ENCODE measurements at places on chromosomes 11 and 22.
A peak's percentile ranks its signal among the peaks of the same experiment; 100 is the strongest.

DNA sequence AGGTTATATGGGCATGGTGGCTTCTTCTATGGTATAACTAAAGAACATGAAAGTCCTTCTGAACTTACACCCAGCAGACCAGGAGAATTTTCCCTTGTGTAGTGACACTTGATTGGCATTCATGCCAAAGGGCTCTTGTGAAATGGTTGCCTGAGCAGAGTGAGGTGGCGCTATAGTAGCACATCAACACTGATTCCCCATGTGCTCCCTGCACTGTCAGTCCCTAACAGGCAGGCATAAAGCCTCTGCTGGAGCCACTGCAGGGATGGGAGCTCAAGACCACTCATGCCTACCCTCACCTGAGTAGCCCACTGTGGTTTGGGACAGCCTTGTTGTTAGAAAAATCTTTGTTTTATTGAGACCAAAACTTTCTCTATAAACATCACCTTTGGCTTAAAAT lies 92.6 kb upstream of the LIN7C start:
- DNase-seq, result no peak

- DNase-seq, result no peak
These were observed 52.1 kb downstream of the LINC01488 start for GRCh38 chr11:69533296-69534165.

- no peak for DNase-seq
These were observed 58.9 kb upstream of the MYEOV start for GRCh38 chr11:69234740-69235710.

- DNase-seq, result no peak
These were observed 37.6 kb upstream of the RIC3 start for GRCh38 chr11:8206251-8207079.

GRCh38 chr11:14713496-14714244 lies 70.1 kb downstream of the PDE3B start:
- DNase-seq, result no peak

DNA sequence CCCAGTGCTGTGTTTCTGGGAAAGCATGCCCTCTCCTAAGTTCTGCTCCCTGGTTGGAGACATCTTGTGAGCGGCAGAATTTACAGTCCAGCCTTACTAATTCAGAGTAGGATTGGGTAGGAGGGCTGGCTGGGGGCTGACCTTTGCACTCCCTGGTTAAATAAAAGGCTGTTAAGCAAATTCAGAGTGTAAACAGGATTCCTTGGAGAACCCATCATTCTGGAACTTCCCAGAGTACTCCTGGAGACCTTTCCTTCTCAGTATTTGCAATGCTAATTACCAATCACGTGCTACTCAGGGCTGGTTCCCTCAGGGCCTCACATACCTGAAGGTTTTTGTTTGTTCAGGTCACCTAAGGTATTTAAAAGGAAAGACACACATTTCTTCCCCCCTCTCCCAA lies 340.2 kb downstream of the TBC1D22A start:
- no peak for DNase-seq

DNA sequence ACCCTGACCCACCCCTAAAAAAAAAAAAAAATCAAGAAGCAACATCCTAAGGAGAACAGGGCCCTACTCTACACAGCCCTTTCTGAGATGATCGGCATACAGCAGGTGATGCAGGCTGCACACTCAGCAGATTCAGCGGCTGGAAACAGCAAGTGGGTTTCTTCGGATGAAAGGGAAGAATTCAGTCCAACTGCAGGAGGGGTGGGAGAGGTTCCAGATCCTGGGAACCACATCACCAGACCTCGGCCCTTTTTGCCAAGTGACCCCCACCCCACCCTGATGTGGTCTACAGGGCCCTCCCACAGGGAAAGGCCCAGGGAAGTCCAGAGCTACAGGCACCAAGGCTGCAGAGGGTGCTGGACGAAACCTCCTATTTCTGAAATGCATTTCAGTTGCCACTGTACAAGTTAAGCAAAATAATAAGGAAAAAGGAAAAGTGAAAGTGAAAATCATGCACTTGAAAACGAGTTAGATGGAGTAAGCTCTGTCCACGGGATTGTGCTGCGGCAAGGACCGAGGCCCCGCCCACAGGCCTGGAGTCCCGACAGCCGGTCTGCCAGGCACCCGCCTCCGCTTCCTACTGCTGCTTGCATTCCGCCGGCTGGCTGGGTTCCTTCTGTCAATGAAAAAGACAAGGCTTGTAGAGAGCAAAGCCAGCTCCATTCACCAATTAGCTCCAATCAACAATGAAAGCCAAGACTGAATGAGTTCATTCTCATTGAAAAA lies 16.0 kb upstream of the PHLDA2 start:
- peak; percentile 97 for DNase-seq

DNA sequence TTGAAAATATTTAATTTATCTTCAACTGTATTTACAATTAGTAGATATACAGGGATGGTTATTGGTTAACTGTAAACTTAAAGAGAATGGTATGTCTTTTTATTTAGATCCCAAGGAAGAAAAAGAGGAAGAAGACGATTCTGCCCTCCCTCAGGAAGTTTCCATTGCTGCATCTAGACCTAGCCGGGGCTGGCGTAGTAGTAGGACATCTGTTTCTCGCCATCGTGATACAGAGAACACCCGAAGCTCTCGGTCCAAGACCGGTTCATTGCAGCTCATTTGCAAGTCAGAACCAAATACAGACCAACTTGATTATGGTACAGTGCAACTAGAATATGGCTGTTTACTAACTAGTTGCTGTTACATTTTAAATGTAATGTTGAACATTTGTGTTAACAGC lies 12.7 kb upstream of the CNTF start:
- no peak for DNase-seq

DNA sequence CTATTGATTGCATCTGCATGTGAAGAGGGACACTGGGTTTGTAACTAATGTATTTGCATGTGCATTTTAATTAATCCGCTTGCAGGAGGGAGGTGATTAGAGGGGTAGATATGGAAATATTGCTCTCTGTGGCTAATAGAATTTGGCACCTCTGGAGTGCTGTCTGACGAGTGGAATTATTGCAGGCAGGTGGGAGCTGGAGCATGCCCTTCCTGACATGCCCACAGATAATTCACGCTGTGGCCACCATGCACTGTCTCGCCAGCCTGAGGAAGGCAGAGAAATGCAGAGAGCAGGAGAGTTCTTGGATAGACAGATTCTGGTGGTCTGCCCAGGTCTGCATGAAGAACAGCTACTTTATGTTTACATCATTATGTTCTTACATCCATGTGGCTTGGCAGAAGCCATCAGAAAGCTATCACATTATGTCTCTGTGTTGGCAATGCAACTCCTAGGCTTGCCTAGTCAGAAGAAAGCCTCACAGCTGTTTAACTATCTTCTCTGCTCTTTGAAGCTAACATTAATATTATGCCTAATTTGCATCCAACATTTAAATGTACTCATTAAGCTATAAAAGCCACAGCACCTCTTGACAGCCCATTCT lies 89.4 kb upstream of the DRD2 start:
- no peak for DNase-seq

DNA sequence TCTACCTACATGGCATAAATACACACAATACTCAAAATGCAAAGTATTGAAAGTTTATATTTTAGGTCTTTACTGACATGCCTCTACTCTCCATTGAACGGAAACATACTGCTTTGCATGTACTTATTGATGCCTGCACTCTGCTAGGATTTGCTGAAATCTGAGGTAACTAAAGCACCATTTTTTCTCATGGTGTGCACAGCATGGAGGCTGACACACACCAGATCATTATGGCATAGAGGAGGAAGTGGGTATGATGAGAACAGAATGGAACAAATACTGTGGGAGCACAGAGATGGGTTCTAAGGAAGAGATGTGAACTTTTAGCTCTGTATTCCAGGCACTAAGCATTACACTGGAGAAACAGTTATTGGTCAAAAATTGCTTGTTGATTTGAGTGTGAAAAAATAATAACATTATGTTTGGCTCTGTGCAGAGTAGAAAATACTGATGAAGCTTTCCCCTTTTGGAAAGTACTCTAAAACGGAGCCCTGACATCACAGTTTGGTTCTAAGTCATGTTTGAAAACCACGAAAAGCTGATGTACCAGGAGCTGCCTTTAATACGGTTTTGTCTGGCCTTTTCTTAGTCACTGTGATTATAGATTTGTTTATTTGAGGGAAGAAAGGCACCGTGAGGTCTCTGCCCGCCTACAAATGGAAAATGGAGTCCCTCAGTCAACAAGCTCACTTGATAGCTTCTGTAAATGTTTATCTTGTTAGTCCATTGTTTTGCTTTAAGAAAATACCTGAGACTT lies 5.6 kb downstream of the OR52R1 start:
- DNase-seq, result no peak

DNA sequence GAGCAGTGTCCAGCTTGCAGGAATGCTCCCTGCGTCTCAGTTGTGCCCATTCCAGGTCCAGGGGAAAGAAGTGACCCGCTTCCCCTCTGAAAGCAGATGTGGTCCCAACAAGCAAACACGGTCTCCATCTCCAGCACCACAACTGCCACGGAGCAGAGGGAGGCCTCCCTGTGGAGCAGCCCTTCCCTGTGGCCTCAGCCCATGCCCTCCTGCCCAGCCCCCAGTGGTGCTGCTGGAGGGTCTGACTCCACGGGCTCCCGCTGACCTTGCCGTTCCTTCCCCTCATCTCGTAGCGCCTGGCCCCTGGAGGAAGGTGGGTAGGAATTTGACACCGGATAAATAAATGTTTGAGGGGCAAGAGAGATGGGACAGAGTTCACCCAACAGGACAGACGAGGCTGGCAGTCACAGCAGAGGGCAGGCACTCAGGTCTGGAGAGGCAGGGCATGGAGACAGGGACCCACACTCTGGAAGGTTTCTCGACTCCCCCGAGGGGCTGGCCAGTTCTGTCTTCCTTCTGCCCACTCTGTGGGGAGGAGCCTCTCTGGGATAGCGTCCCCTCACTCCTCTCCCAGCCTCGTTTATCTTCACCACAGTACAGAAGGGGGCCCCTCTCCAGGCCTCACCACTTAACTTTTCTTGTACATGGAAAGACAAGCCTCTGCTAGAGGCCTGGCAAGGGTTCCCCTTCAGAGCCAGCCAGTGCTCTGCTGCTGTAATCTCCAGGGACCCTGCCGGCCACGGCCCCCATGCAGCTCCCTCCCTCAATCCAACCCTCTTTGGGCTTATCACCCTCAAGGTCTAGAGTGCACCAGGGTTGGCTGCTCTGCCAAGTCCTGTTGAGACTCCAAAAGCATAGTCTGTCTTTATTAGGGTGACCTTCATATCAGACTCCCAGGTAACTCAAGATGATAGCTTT lies 7.5 kb upstream of the ST3GAL4 start:
- no peak for DNase-seq

DNA sequence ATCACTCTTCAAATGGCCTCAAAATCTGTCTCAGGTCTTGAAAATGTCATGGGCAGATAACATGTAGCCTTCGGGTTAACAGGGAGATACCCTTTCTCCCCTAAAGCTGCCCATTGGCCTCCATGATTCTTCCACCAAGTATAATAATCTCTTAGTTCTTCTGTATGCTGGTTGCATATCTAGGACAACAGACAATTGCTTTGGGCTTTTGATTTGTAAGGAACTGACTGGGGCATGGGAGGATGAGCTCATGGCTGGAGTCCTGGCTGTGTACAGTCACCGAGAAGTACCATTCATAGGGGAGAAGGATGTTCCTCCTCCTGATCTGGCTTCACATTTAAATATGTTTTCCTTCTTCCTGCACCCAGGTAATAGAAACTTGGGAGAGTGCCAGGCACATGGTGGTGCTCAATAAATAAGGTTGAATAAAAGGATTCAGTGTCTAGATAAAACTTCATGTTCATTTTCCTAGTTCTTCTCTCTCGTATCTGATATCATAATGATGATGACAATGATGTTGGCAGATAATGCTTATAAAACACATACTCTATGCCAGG lies 2.8 kb upstream of the AMPD3 start:
- DNase-seq, result no peak

DNA sequence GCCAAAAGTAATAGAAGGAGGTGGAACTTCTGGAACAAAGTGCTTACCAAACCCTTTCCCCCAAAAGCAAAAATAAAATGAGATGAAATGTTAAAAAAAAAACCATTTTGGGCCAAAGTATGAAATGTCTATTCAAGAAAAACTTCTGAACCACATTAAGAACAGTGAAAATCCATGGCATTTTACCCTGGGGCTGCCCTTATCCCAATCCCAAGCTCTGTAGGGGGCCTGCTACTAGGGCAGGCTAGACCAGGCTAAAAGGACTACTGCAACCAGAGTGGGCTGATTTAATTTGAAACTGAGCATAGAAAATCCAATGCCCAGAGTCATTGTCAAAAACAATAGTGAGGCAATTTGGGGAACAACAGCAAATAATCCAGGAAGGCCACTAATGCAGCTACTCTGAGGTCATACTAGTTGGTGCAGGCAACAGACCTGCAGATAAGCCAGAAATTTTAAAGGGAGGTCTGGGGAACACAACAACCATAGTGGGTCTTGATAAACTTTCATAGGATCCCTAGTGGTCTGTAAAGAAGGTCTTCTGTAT lies 99.4 kb downstream of the RELT start:
- DNase-seq, result no peak

DNA sequence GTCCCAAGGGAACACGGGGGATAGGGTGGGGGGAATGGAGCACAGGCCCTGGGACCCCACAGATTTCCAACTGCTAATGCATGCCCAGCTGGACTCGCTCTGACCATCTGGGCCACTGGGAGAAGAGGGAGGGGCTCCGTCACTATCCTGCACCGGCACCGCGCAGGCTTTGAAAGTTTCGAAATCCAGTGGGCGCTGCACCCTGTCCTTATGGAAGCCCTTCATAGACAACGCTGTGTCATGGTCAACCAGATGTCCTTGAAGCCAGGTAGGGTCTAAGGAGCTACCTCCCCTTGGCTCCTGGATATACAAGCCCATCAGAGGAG lies 30.1 kb downstream of the LRRC10B start:
- DNase-seq, result no peak

DNA sequence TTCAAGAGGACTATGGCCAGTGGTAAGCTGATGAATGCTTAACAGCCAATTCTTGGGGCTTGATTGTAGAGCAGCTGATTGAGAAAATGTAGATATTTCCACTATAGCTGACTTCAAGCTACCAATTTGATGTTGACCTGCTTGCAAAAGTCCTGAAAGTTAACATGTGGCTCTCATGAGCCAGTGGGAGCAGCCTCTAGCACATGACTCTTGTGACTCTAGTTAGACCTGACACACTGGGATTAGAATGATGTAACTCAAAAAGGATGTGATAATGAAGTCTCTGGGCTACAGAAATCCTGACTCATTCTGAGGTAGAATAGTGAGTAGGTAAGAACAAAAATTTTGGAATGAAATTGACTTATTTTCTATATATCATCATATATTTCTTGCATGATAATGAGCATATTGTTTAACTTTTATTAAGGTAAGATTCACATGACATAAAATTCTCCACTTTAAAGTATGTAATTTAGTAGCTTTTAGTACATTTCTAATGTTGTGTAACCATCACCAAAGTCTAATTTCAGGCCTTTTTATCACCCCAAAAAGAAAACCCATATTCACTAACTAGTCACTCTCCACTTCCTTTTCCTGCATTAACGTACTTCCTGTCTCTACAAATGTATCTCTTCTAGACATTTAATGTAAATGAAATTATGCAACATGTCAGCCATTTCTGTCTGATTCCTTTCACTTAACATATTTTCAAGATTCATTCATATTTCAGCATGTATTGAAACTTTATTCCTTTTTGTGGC lies 16.1 kb upstream of the OR52H1 start:
- DNase-seq, result peak; percentile 15

GRCh38 chr22:50400931-50401330 lies 57.8 kb downstream of the PPP6R2 start:
- no peak for DNase-seq

GRCh38 chr11:3866206-3866605 lies 10.7 kb downstream of the STIM1 start:
- peak; percentile 35 for DNase-seq

GRCh38 chr11:128953151-128953550 lies 10.5 kb upstream of the TP53AIP1 start:
- no peak for DNase-seq
